ENCODE measurements at places on chromosomes 3 and 15. TPM values are rescaled to one million over a fixed set of nuclear protein-coding genes. Genes with fewer than 3 reads are reported as not detected.

DNA sequence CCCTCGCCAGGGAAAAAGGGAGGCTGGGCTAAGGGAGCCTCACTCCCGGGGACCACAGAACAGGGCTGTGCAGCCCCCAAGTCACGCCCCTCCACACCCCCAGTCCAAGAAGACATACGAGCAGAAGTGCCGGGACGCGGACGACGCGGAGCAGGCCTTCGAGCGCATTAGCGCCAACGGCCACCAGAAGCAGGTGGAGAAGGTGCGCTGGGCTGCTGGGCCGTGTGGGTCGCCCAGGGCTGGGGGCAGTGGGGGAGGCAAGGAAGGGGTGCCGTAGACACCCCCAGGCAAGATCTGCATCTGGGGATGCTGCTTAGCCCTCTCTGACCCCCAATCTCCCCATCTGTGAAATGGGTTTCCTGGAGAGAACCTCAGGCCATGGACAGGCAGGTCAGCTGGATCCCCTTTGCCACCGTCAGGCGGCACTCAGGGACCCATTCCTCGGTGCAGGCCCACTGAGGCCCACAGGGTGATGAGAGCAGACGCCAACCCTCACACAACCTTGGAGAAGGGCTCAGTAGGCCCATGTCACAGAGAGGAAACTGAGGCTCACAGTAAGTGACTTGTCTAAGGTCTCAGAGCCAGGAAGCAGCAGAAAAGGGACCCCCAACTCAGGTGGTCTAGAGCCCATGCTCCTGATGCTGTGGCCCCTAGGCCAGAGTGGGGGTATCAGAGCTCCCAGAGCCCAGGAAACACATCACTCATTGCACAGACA is 33.7 kb downstream of the PSTPIP1 start:
- peak; percentile 34 for DNase-seq

DNA sequence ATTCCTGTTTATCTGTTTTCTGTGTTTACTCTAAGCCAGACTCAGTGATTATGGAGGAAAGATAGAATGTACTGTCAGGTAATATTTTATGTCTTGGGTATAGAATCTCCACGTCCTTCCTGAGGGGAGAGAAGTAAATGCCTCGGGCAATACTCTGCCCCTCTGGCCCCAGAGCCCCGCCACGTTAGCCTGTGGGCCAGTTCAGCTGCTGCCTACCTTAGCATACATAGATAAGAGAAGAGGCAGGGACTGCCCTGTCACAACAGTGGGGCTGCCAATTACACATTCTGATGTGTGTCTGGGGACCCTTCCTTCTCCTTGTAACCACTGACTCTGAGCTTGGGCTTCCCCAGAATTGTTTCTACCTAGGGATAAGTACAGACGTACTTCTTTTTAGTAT is 347.7 kb upstream of the ATP11B start:
- no peak for DNase-seq

ALS2CL gene
- 7.1 TPM for total RNA-seq

RYR3 gene
- 3.8 TPM for total RNA-seq

- DNase-seq: no peak
These were observed 4.9 kb downstream of the NANOGP8 start for GRCh38 chr15:35080226-35080625.

GRCh38 chr3:121793078-121793477 is 41.8 kb downstream of the IQCB1 start:
- DNase-seq: no peak
